ENCODE measurements at places on chromosomes 7 and 10.

DNA sequence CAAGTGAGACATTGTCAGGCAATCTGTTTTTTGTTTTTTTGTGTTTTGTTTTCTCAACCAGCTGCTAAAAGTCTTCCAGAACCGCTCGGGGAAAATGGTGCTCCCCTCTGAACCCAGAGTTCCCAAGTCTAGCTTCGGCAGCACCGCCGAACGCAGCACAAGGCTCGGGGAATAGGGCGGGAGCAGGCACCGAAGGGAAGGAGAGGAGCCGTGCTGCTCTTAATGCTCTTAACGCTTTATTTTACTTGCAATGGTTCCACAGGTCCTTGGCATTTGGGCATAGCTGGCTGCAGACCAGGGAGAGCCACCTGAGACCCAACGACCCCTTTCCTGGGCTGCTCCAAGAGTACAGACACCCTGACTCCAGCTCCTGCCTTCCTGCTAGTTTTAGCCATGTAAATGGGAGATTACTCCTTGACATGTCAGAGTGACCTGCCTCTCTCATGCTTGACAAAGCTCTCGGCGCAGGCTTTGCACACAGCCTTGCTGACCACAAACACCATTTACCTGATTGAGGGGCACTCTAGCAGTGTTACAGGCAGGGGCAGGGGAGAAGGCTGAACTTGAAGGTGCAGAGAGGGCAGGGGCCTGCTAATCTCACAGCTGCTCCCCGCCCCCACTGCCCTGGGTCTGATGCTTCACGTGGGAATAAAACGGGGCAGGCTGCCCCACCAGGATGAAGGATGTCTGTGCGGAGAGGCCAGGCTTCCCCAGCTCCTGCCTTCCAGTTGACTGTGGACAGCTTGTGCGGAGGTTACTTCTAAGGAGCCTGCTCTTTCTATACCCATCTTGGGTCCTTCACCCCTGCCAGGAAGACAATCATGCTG, 58.6 kb upstream of the EFCAB10 start:
- no peak for DNase-seq

- DNase-seq = no peak
Measured at GRCh38 chr7:115306586-115306985, 384.7 kb downstream of the MDFIC start.

DNA sequence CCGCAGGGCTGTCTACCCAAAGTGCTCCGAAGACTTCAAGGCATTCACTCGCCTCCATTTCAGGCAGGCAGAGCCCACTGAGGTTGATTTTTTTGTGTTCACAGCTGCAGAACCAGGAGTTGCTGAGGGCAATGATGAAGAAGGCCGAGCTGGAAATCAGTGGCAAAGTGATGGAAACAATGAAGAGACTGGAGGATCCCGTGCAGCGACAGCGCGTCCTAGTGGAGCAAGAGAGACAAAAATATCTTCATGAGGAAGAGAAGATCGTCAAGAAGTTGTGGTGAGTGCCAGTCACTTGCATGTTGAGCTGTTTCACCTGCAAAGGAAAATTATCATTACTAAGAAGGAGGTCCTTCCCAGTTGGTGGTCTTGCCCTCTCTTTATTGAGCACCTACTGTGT, 210.5 kb downstream of the ARHGAP21 start:
- peak; percentile 25 for DNase-seq

- DNase-seq = no peak
Measured at GRCh38 chr10:119957451-119957850, 64.9 kb downstream of the SEC23IP start.

- DNase-seq = no peak
Measured at GRCh38 chr7:8131694-8132605, 130.0 kb downstream of the ICA1 start.

GRCh38 chr7:80902019-80902418, 16.8 kb downstream of the SEMA3C start:
- no peak for DNase-seq

- DNase-seq = no peak
Measured at GRCh38 chr7:134757938-134758337, 21.5 kb upstream of the CALD1 start.

- DNase-seq = no peak
Measured at GRCh38 chr10:60385399-60385738, 4.3 kb downstream of the ANK3 start.

GRCh38 chr10:129628823-129629222, 161.8 kb downstream of the MGMT start:
- no peak for DNase-seq

DNA sequence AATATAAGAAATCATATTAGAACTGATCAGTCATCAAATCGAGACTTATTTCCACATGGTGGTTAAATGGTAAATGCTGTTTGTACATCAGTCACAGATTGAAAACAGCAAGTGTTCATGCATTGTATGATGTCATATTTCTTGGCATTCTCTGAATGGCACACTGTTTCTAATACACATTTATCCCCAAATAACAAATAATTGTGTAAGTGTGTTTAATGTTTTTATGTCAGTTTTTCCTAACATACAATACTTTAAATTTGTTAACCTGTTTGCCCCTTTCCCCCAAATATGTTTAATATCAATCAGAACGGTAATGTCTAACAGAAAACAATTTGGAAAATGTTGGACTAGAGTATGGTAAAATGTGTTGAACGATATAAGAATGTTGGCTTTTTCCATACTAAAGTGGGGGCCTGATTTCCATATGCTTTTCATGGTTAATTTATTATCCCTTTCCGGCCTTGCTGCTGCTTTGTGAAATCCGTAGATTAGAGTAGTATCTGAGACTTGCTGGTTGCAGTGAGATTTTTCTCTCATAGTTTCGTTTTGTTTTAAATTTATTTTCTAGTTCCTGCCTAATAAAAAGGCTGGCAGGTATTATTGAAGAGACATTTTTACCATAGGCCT, 23.7 kb downstream of the RAB18 start:
- no peak for DNase-seq

- DNase-seq = no peak
Measured at GRCh38 chr10:123687758-123688157, 21.6 kb downstream of the GPR26 start.

DNA sequence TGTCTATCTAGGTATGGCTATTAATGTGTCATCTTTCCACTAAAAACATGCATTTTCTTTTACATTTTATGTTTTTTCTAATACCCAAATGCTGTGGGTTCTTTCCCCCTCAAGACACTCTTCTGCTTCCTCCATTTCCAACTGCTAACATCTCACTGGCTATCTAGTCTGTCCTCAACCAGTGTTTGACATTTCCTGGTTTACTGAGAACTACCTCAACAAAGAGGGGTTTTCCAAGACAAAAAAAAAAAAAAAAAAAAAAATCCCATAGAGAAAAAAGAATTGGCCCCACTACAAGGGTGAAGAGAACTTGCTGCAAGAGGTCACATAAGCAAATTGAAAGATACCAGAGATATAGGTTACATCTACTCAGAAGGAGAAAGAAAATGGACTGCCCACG, 359.7 kb downstream of the CRPPA start:
- no peak for DNase-seq

- no peak for DNase-seq
Measured at GRCh38 chr7:78496096-78496630, 697.6 kb downstream of the PHTF2 start.

DNA sequence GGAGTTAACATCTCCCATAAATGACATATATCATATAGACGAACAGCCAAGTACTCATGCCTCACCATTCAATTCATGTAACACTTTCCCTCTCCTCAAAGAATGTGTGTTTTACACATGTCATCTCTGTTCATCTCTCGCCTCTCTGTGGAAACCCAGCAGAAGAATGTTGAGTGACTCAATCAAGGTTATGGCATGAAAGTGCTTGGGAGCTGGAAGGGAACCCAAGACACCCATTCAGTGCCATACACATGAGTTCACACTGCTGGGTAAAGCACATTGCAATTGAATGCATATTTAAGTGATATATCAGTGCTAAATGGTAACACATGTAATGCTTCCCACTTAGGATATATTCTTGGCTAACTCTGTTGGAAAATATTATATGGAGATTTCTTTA, 322.9 kb downstream of the PTEN start:
- no peak for DNase-seq

DNA sequence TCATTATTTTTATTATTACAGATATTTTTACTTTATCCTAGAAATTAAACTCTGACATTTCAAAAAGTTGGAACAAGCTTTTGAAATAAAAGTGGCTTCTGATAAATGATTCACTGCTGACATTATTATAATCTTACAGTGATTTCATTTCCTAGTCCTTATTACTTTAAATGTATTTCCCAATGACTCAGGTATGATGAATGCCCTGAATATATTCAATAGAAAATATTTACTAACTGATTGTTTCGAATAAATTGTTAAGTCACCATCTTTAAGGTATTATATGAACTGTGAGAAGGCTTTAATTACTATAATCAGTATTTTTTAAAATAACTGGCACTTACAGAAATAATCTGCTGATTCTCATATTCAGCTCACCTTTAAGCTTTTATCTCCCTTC, 21.6 kb downstream of the DKK1 start:
- DNase-seq = no peak

- no peak for DNase-seq
Measured at GRCh38 chr10:124985162-124985561, 43.2 kb downstream of the ZRANB1 start.

DNA sequence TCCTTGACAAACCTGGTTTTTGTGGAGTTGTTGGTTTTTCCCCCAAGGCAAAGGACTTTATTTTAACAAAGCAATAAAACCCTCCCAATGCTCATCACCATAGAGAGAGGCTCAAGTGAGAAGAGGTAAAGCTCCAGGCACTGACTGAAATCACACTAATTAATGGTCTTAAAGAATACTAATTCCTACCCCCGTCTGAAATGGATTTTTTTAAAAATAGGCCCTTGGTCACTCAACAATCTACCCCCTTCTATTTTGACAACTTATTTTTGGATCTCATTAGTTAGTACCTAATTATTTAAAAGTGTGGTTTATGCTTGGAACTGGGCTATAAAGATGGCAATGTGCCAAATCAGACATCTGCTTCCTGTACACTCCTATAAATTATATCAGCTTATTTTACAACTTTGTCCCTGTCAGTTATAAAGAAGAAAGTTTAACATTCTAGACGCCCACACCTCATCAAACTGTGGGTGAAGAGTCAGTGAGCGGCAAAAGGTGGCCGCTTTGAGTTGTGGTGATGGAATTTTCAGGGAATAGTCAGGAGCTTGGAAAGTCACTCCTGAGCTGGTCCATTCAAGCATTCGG, 10.6 kb downstream of the GLI3 start:
- DNase-seq = no peak

GRCh38 chr10:112082120-112082519, 101.4 kb downstream of the GPAM start:
- no peak for DNase-seq

- DNase-seq = peak; percentile 46
Measured at GRCh38 chr7:39746103-39746819, 122.9 kb downstream of the RALA start.

DNA sequence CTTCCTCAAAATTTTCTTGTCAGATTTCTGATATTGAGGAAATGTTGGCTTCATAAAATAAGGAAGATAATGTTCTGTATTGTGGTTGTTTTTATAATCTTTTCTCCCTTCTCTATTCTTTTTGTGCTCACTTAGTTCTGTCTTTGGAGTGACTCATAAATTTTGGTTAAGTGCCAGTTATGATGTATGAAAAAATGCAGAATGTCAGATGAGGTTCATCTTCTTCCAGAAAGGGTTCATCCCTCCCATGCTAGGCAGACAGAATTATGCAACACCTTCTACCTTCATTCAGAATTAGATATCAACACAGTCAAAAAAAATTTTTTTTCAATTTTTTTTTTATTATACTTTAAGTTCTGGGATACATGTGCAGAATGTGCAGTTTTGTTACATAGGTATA, 36.6 kb upstream of the CYP2C19 start:
- DNase-seq = no peak

DNA sequence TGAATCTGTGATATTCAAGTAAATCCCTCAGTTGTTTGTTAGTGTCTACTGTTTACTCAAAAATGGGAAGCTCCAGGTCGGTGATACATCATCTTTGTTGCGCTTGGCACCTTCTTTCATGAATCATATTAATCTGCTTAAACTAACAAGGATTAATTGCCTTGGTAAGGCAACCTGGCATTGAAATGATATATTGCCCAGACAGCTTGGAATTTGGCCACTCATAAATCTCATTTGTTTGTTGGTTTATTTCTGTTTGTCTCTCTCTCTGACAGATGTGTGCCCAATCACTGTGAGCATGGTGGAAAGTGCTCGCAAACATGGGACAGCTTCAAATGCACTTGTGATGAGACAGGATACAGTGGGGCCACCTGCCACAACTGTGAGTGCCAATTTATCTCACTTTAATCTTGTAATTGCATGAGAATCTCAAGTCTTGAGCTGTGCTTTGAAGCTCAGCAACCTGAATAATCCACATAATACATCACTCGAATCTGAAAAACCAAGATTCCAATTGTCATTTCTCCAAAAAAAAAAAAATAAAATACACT, 1104.8 kb upstream of the C7orf33 start:
- no peak for DNase-seq

- no peak for DNase-seq
Measured at GRCh38 chr7:96416116-96416515, 94.2 kb upstream of the SLC25A13 start.

GRCh38 chr10:70537398-70538194, 59.0 kb downstream of the PALD1 start:
- no peak for DNase-seq

DNA sequence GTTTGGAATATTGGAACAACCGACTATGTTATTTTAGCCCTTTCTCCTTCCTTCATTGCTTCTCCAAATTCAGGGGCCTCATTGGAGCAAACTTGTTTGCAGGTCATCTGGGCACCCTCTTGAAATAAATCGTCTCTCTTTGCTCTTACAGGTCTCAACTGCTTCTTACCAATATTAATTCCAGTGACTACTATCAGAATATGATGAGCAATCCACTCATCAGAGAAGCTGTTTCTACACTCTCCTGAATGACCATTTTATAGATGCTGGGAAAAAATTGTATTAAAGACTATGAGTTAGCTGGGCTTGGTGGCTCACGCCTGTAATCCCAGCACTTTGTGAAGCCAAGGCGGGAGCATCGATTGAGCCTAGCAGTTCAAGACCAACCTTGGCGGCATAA, 12.5 kb upstream of the HNRNPF start:
- no peak for DNase-seq

- DNase-seq = no peak
Measured at GRCh38 chr7:117140921-117141320, 181.9 kb downstream of the WNT2 start.

DNA sequence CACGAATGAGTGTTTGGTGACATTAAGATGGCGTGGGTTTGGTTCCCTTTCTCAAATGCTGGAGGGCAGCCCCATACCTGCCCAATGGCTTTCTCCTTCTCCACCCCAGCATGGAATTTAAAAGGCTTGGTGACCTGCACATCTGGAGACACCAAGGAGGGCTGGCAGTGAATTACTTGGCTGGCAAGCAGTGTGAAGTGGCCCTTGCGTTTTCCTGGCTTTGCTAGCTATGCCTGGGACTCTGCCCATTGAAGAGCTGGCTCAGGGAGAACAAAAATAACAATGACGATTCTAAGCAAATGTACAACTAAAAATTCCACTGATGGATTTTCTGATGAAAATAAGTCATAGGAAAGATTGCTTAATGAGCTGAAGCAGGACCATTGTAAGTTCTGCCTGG, 203.7 kb downstream of the CYP26A1 start:
- DNase-seq = no peak

GRCh38 chr7:46633630-46634240, 712.7 kb upstream of the IGFBP3 start:
- no peak for DNase-seq
